ENCODE measurements at places on chromosomes 6 and 20. TPM values are rescaled to one million over a fixed set of nuclear protein-coding genes. Genes with fewer than 3 reads are reported as not detected.
A peak's percentile ranks its signal among the peaks of the same experiment; 100 is the strongest.

SPTLC3 gene
- total RNA-seq, result 24.5 TPM

- DNase-seq, result no peak
Measured at GRCh38 chr6:129416337-129416990, 293.5 kb downstream of the ARHGAP18 start.

DNA sequence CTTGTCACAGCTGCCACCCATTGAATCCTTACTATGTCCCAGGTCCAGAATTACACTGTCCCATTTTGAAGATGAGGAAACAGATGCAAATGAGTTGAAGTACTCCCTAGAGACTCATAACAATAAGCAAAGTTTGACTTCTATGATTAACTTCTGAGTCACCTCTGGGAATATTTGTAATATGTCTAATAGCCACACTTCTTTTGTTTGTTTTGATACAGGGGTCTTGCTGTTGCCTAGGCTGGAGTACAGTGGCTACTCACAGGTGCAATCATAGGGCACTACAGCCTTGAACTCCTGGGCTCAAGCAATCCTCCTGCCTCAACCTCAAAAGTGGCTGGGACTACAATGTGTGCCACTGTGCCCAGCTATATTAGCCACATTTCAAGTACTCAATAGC lies 11.4 kb upstream of the SOX12 start:
- DNase-seq, result no peak

DNA sequence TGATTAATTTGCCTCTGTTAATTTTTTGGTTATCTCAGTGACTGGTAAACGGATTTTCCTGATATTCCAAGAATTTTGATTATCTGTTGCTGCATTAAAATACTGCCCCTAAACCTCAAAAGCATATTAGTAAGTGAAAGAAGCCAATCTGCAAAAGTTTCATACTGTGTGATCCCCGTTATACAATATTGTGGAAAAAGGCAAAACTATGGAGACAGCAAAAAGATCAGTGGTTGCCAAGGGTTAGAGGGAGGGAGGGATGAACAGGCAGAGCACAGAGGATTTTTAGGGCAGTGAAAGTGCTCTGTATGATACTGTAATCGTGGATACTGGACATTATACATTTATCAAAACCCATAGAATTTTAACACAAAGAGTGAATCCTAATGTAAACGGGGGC lies 133.0 kb downstream of the MYLK4 start:
- DNase-seq, result no peak

- no peak for DNase-seq
Measured at GRCh38 chr6:123074616-123075015, 78.6 kb downstream of the CLVS2 start.

DNA sequence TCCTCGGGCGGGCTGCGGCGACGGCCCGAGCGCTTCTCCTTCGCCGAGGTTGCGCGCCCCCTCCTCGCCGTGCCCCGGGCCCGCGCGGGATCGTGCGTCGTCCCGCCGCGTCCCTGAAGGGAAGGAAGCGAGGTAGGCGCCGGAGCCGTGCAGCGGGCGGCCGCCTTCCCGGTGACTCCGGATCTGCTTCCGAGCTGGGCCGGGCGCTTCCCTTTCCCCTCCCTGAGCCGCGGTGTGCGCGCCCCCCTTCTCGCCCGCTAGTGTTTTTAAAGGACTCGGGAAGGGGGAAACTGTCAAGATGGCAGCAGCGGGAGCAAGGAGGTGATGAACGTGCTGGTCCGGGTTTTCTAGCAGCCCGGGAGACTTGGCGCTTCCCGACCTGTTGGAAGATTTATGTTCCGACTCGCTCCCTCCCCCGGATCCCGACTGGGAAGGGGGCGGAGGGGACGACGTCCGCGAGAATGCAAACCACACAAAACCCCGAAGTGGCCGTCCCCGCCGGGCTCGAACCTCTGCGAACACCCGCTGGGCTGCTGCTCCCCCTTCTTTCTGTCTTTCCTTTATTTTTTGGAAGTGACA lies 744 bp upstream of the FOXO3 start:
- peak; percentile 70 for DNase-seq

- no peak for DNase-seq
Measured at GRCh38 chr20:52948491-52948890, 23.7 kb upstream of the TSHZ2 start.

GRCh38 chr6:28922821-28923317 lies 916 bp downstream of the TRIM27 start:
- peak; percentile 62 for DNase-seq

DNA sequence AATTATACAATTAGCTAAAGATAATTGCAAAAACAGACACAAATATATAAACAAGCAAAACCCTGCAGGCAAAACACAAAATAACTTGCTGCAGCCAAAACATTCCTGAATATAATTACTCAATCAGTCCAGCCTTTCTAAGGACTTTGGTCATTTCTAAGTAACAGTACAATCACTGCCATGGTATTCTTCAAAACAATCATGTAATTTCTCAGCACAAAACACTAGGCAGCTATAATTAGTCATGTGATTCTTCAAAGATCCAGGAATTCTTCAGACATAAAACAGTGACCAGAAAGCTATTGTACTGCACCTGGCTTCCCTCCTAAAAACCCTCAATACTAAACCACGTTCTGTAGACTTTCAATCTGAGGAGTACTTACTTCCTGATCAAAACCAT lies 881.1 kb downstream of the EPHA7 start:
- no peak for DNase-seq

Measured in left lobe of liver (tissue), 2 donors.